ENCODE measurements at places on chromosomes 5 and 9.

- DNase-seq, result no peak
Measured at GRCh38 chr5:102916109-102916508, 161.0 kb downstream of the PAM start.

DNA sequence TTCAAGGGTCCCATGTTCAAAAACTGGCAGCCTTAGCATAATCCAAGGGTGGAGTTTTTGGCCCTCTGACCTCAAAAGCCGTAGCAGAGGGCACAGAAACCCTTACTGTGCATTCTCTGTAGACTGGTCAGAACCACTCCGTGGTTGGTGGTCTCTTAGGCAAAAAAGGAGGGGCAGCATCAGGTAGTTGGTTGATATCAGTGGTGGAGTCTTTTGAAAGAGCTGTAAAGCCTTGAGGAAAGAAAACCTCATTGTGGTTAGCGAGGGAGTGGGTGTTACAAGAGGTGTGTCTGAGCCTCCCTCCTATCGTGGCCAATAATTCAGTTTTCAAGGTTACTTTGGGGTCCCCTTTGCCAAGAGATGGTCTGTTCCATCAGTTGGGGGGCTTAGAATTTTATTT, 40.9 kb downstream of the ARHGEF28 start:
- DNase-seq, result no peak

- no peak for DNase-seq
Measured at GRCh38 chr5:125201446-125202052, 455.1 kb upstream of the ZNF608 start.

- no peak for DNase-seq
Measured at GRCh38 chr9:94812343-94812742, 85.8 kb downstream of the AOPEP start.

DNA sequence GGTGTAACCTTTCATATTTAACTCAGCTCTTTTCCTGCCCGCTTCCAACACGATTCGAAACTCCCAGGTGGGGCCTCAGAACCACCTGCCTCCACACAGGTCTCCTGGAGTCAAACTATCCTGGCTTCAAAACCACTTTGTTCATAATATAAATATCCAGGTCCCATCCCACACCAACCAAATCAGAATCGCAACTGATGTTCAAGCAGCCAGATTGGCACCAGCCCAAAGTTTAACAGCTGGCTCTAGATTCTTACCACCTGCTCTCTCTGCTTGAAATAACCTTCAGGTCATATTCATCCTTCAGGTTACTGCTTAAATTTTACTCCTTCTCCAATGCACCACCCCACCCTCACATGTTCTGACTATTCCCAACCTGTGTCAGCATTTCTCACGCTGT, 231.4 kb upstream of the TRPM3 start:
- no peak for DNase-seq

DNA sequence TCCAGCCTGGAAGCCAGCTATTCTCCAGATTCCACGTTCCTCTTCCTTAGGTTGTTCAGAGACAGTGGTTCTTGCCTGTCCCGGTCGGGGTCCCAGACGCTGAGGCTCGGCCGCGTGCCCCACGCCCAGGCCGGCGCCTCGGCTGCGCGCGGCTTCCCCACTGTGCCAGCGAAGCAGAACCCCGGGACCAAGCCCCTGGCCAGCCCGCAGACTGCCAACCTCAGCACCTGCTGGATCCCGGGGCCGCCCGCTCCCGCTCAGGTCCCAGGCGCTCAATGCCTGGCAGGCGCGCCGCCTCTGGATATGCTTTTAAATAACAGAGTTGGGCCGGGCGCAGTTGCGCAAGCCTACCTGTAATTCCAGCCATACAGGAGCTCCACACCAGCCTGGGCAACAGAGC, 195.5 kb downstream of the MAN2A1 start:
- DNase-seq, result no peak

All from stimulated activated CD8-positive, alpha-beta memory T cell treated with anti-CD3 and anti-CD28 coated beads, Interleukin-4, amount 100 ng/mL, for 4 hours (primary cell).